ENCODE measurements at places on chromosomes 13 and 19. TPM values are rescaled to one million over a fixed set of nuclear protein-coding genes. Genes with fewer than 3 reads are reported as not detected.

FFAR1 gene
- not detected for total RNA-seq

PABPC3 gene
- 0.04 TPM for total RNA-seq

SIGLEC11 gene
- total RNA-seq: 15.8 TPM

KASH5 gene
- not detected for total RNA-seq

CD79A gene
- total RNA-seq: not detected

TMC4 gene
- 40.3 TPM for total RNA-seq

- DNase-seq: no peak
Observed at GRCh38 chr13:107117327-107118012, 549.5 kb upstream of the ARGLU1 start.

- no peak for DNase-seq
Observed at GRCh38 chr13:105502193-105502592, 1033.3 kb downstream of the EFNB2 start.

DNA sequence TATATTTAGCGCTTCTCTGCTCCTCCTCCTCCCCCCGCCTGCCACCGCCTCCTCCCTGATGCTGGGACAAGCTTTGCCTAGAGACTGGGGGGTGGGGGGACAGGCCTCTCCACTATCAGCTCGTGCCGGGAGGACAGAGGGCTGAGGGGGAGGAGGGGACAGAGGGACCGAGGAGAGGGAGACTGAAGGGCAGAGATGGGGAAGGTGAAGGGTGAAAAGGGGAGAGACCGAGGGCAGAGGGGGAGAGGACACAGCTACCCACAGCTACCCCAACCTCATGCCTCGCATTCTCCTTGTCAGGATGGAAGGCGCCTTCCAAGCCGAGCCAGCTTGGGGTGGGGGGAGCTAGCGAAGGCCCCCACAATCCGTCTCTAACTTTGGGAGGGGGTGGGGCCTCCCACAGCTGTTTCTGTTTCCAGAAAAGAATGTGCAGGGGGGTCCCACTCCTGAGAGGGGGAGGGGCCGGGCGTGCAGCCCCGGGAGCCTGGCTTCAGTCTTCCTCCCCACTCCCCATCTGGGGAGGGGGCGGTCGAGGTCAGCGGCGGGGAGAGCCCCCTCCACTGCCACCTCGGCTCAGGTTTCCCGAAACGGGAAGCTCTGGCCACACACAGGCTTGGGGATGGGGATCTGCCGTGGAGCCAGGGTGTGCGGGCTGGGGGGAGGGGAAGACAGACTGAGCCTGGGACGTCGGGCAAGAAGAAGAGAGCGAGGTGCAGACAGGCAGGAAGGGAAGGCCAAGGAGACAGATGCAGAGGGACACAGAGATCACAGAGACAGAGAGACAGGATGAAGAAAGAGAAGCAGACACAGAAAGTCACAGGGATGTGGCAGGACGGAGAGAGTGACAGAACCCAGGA lies 1.6 kb downstream of the DACT3 start:
- DNase-seq: peak; percentile 61

- DNase-seq: no peak
Observed at GRCh38 chr13:57815600-57815999, 184.1 kb downstream of the PCDH17 start.

DNA sequence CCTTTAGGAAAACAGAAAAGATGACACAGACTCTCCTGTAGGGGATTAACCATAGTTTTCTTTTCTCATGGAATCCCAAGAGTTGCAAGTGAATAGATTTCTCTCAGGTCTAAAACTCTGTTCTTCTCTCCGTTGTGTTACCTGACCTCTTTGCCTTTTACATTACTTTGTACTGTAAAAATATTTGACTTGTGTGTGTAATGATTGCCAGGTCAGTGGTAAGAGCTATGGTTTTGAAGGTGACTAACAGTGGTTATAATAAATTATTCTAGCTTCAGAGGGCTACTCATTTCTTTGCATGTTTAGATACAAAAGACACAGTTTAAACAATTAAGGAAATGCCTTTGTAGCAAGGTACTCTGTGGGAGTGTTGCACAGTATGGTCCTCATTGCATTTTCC lies 23.0 kb upstream of the PSG2 start:
- no peak for DNase-seq

DNA sequence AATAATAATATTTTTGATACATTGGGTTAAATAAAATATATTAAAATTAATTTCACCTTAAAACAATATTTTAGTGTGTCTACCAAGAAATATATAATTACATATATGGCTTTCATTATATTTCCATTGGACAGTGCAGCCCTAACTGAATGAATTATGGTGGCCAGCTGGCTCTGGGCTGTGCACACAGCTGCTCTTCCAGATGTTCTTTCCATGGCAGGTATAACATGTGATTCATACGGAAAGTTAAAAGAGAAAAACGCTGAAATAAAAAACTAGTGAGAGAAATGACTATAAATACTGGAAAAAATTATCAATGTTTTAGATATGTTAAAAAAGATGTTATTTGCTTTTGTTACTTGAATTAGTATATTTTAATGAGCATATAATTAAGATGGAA lies 216.3 kb downstream of the RGCC start:
- DNase-seq: no peak

GRCh38 chr19:47778954-47779351 lies 450 bp downstream of the SELENOW start:
- peak; percentile 38 for DNase-seq

GRCh38 chr13:112842343-112842856 lies 126.6 kb upstream of the MCF2L start:
- DNase-seq: no peak

- DNase-seq: no peak
Observed at GRCh38 chr13:79543883-79544282, 62.9 kb downstream of the NDFIP2 start.

- DNase-seq: no peak
Observed at GRCh38 chr19:30674656-30675055, 302.5 kb downstream of the ZNF536 start.

DNA sequence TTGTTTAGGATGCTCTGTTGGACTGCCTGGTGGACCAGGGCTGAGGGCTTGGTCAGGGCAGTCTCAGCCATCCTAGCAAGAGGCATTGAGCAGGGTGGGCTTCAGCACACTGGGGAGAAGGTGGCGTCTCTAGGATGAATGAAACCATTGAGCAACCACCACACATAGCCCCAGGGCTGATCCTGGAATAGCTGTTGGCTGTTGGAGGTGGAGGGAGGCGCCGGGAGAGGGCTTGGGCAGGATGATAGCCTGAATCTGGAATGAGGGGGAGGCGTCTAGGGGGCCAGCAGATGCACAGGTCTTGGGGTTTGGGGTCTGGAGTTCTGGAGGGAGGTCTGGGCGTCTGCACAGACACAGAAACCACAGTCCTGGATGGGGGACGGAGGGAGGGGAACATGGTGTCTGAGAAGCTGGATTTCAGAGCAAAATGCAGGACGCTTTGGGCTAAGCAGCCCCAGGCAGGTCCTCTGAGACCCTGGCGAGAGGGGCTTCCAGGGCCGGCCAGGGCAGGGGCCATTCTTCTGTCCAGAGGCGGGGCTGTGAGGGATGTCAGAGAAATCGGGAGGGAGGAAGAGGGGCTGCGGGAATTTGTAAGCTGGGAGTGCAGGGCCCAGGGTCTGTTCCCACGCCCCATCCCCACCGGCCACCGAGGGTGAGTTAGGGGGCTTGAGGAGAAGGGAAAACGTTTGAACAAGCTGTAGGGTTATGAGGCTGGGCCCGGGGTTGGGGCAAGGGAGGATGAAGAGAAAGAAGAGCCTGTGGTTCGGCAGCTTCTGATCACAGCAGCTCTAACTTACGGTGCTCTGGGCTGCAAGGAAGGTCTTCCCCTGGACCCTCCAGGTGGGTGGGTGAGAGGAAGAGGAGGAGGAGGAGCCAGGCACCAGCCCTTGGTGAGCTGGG lies 5.2 kb downstream of the TRAPPC5 start:
- no peak for DNase-seq

DNA sequence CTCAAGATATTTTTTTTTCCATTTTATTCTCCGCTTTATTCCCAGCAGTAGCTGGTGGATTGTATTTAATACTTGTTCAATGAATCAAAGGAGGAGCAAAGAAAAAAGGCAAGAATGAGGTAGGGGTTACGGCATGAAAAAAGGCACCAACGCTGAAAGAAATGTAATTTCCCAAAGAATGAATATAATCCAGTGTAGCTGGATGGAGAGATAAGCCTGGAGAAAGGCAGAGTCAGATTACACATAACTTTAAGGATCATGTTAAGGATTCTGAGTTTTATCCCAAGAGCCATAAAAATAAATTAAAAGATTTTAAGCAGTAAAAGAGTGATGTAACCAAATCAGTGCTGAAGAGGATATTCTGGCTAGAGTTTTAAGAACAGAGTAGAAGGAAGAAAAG lies 67.7 kb downstream of the RBM26 start:
- no peak for DNase-seq

- peak; percentile 63 for DNase-seq
Observed at GRCh38 chr19:13099073-13099999, 3.3 kb downstream of the LYL1 start.

- no peak for DNase-seq
Observed at GRCh38 chr13:60398907-60399589, 2.0 kb downstream of the TDRD3 start.

DNA sequence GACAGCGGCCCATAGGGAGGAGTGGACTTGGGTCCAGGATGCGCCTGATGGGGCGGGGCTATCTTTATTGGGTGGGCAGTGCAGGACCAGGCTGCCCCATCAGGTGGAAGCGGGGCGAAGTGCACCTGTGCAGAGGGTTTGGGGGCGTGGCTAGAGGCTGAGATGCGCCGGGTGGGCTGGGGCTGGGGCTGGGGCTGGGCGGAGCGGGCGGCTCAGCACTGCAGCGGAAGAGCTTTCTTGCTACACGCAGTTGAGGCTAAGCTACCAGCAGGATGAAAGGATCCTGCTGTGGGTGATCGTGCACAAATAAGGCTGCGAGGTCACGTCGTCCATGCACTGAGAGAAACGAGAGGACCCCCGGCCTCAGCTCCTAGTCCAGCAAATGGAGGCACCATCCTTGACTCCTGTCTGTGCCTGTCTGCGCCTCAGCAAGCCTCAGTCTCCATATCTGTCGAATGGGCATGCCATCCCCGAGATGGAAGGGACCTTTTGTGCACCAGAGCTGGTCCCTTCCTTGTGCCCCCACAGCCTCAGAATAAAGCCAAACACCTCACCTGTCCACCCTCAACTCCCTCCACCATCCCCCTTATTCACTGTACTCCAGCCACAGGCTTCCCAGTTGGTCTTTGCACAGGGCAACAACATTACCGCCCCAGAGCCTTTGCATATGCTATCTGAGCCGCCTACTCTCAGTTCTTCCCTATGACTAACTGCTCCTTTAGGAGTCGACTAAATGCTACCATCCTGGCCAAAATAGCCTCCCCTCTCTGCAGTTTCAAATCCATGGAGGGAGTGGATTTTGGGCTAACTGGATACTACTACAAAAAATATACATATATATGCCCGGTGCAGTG lies 21.0 kb upstream of the HOMER3 start:
- peak; percentile 46 for DNase-seq

GRCh38 chr13:44819245-44819644 lies 170.0 kb downstream of the NUFIP1 start:
- DNase-seq: peak; percentile 75

- DNase-seq: no peak
Observed at GRCh38 chr19:38921420-38922274, 8.9 kb downstream of the SARS2 start.

GRCh38 chr13:39210961-39211534 lies 172.8 kb downstream of the NHLRC3 start:
- no peak for DNase-seq

DNA sequence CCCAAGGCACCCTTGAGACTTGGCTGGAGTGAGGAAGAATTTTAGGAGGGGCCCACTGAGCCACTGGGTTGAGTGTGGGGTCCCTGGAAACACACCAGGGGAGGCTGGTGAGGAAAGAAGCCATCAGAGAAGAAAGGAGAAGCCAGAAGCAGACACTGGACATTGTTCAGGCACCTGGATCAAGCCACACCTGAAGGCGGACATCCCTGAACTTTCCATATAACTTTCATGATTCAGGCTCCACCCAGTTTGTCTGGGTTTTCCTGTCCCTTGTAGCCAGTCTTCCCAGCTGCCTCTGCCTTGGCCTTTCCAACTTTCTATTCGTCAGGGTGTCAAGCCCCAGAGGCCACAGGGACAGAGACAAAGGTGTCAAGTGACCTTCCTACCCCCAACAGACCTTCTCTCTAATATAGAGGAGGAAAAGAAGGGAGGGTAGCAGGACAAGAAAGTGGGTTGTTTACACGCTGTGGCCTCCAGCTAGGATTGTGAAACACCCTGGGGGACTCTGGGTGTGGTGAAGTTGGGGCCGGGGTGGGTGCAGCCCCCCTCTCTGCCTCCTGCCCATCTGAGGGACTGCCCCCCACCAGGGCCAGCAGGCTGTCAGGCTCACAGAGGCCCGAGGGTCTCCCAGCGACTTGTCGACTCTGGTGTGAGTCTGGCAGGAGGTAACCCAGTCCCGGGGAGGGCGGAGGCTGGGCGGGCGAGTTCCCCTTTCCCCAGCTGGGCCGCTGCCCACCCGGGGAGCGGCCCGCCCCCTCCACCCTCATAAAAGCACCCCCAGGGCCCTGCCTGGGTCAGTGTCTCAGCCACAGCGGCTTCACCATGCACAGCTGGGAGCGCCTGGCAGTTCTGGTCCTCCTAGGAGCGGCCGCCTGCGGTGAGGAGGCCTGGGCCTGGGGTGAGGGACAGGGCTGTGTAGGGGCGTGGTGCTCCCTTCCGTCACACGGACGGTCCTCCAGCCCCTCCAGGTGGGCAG lies at the start of gene CFD:
Gene CFD, plus strand, starts transcription at position 797 of the 976 bp plus-strand sequence. Its CDS starts 26 bp downstream, at position 823.
- DNase-seq: no peak

DNA sequence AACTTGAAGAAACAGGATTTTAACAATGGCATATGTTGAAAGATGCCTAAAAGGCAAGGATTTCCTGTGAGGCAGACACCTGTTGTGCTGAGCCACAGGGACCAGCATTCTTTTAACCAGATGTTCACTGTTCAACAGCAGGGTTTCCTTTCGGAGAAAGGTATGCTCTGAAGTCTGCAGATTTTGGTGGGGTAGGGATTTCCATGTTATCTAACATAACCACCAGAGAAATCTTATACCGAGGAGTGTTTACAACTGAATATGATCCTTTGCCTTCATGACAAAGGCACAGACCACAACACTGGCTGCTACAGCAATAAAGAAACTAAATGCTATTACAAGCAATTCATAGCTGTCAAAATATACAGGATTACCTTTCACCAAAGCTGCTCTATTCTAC lies 48.1 kb downstream of the MPHOSPH8 start:
- no peak for DNase-seq

DNA sequence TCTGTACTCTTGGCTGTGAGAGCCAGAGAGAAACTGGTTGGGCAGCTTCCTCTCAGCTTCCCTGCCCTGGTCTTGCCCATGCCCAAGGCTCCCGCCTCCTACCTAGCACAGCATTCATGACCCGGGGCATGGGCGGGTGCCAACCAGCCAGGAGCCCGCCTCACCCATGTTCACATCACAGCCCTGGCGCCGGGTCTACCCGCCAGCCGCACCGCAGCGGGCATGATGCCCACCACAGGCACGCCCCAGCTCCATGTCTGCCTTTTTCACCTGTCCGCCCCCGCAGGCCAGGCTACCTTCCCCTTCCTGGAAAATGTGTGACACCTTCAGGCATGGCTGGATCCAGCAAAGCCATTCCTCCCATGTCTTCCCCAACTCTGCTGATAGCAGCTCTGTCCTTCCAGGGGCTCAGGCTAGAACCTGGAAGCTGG lies 42.1 kb downstream of the PTPRS start:
- no peak for DNase-seq

Data from hepatocyte (in vitro differentiated cells).